ENCODE measurements at places on chromosomes 4 and X.

- DNase-seq = peak; percentile 53
Measured at GRCh38 chr4:102787096-102787881, 26.5 kb upstream of the MANBA start.

- no peak for DNase-seq
Measured at GRCh38 chr4:143417679-143418403, 81.2 kb downstream of the GAB1 start.

DNA sequence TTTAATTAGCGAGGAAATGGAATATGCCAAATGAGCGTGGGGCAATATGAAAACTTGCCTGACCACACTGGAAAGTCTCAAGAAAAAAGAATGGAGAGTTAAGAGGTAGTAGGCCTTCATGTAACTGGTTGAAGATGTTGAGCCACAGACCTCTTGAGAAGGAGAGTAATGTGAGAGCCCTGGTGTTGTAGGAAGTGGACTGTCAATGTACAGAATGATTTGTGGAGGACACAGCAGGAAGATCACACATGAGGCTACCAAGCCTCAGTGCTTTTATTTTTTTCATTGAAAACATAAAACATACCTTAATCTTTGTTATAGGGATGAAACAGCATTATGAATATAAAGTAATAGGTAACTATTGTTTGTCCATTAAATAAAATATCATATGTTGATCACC is 331.6 kb downstream of the UNC5C start:
- DNase-seq = no peak

DNA sequence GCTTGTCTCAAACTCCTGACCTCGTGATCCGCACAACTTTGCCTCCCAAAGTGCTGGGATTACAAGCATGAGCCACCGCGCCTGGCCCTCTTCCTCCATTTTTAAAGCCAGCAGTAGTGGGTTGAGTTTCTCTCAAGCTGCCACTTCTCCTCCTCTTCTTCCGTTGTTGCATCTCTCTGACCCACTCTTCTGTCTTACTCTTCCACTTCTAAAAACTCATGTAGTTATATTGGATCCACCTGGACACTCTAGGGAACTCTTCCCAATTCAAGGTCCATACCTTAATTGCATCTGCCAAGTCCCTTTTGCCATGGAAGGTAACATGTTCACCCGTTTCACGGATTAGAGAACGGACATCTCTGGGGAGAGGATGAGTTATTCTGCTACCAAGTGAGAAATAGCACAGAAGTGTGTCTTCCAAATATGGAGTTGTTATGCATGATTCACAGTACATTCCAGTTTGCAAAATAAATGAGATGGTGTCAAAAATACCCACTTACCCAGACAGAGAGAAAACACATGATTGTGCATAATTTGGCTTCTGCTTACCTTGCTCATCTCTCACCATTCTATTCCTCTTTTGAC is 51.8 kb downstream of the GBA3 start:
- DNase-seq = no peak

DNA sequence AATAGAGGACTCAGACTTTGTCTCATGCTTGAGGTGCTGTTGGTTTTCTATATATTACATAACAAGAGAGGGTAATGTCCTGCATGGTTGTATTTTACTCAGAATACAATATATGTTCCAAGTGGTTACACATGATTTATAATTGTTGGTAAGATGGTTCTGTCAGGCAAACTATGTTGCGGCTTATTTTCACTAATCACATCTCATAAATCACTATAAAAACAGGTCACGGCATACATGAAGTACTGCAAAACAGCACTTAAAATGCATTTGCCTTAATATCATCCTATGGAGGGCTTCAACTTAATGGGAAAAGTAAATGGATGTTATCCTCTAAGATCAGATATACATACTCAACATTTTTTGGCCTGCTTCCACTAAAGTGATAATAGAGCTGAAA is 246.0 kb upstream of the ARSJ start:
- DNase-seq = no peak

DNA sequence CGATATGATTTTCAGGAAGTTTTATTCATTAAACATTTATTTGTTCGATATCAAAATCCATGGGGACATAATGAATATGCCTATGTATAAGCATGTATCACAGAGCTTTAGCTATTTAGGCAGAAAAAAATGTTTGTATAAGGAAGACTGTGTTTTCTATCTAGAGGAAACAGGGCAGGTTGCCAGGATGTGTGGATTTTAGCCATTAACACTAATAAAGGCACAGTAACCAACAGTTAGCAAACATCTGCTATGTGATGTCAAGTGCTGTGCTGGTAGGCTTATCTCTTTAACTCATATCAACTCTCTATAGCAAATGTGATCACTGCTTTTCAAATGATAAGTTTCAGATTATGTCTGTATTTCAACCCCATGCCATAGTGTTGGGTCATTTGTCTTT is 708.9 kb upstream of the HS3ST1 start:
- DNase-seq = no peak

- DNase-seq = no peak
Measured at GRCh38 chrX:66020631-66021334, 19.1 kb downstream of the VSIG4 start.

GRCh38 chr4:91116861-91117260 is 989.7 kb downstream of the CCSER1 start:
- DNase-seq = peak; percentile 0

GRCh38 chr4:17718471-17718870 is 63.0 kb downstream of the FAM184B start:
- no peak for DNase-seq

DNA sequence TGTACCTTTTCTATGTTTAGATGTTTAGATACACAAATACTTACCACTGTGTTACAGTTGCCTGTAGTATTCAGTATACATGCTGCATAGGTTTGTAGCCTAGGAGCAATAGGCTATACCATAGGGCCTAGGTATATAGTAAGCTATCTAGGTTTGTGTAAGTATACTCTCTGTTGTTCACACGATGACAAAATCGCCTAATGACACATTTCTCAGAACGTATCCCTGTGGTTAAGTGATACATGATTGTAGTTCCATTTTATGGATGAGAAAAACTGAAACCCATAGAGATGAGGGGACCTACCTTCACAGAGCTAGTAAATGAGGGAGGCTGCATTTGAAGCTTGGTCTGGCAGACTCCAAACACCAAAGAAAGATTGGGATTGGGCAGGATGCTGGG is 79.4 kb upstream of the EFNB1 start:
- DNase-seq = no peak

DNA sequence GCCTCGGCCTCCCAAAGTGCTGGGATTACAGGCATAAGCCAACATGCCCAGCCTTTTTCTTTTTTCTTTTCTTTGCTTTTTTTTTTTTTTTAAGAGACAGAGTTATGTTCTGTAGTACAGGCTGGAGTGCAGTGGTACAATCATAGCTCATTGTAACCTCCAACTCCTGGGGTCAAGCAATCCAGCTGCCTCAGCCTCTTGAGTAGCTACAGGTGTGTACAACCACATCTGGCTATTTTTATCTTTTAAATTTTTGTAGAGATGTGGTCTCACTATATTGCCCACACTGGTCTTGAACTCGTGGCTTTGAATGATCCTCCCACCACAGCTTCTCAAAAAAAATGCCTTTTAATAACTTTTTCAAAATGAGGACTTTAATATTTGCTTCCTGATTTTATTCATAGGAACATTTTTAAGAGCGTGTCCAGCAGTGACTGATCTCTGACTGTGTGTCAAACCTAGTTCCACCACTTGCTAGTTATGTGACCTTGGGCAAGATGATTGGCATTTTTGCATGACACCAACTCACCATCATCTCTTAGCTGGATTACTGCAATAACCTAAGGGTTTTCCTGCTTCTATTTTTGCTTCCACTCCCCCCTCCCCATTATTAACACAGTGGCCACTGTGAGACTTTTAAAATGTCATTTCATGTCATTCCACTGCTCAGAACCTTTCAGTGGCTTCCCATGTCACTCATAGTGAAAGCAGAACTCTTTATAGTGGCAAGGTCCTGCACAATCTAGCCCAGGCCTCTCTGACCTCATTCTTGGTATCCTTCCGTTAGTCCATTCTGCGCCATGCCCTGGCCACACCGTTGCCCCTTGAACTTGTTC is 4.5 kb upstream of the TNIP3 start:
- DNase-seq = no peak

DNA sequence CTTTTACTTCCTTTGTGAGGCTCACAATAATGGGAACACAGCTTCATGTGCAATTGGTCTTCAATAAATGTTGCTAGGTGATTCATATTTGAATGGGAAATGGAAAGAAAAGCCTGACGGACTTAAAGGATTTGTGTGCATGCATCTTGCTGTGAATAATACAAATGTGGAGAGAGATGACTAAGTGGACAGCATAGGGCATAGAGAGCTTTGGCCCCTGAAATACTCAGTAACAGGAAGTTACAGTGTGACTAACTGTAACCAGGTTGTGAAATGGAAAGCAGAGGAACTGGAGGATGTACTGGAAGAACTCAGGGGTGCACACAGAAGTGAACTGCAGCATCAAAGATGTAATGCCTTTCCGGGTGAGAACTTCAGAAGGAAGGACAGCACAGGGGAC is 206.7 kb downstream of the MGST2 start:
- peak; percentile 95 for DNase-seq

DNA sequence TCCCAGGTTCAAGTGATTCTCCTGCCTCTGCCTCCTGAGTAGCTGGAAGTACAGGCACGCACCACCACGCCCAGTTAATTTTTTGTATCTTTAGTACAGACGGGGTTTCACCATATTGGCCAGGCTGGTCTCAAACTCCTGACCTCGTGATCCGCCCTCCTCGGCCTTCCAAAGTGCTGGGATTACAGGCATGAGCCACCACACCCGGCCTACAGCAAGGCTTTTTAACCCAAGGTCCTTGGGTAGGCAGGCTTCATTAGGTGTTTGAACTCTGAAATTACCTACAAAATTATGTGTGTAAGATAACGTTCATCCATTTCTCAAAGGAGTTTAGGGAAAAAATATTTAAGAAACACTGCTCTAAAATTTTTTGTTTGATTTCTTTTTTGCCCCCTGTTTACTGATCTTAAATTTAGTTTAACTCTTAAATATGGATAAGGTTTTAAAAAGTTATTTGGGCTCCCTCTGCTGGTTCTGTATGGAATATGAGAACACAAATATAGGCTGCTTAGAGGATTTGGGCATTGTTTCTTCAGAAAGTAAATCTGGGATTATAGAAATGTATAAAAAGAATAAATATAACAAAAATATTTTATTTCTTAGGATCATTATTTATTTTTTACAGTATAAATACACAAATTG is 92.8 kb downstream of the CBR4 start:
- DNase-seq = peak; percentile 23

DNA sequence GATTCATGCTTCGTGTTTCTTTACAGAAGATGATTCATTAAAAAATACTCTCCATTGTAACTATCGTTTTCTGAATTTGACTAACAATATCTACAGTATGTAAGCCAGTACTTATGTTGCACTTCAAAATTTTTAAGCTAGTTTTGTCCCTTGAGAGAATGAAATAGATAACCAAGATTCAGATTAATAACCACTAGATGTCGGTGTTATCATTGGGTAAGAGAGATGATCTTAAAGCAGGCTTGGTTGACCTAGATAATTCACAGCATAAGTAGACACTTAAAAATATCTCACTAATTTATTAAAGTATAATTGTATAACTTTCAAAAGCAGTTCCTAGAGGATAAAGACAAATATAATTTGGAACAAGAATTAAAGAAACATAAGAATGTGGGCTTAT is 430.9 kb downstream of the C4orf33 start:
- no peak for DNase-seq

DNA sequence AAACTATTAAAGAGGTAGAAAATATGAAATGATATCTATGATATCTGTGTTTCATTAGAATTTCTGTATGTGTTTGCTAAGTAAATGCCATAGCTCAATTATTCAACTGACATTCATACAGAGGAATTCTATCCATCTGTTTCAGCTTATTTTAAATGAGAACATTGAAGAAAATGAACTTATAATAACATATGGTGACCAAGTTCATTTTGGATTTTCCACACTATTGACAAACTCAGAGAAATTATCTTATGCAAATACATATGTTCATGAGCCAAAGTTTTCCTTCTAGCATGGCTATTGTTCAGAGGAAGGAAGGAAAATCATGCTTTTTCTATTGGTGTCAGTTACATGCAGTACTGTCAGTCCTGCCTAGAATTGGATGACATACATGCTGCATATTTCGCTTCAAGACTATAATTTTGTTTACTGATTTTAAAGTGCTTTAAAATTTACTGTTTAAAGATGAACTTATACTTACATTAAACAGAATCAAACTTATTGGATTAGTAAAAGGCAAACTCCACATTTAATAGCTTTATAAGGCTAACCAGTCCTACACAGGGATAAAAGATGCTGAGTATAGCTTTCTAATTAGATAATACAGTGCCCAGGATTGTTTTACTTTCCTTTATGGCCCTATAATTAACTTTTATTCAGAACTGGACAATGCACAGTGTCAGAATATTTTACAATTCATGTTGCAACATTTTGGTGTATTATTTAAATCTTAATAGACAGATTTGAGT is 646.2 kb downstream of the TRAM1L1 start:
- no peak for DNase-seq

- no peak for DNase-seq
Measured at GRCh38 chrX:134254511-134254910, 17.5 kb downstream of the CCDC160 start.

DNA sequence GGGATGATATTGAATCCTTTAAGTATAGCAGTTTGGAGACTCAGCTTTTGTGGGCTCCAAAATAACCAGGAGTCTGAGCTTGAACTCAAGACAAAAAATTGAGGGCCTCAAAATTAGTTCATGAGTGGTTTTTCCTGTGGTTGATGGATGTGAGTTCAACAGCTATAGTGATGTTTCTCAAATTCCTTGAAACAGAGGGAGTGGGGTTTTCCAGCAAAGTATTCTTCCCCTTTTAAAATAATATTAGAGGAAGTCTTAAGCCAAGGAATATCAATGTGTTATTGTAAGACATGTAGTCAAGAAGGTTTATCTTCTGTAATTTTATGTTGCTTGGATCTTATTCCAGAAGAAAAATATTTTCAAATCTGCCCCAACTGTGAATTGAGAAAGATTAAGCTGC is 10.6 kb downstream of the OTC start:
- no peak for DNase-seq

GRCh38 chr4:169675825-169676224 is 55.4 kb downstream of the CLCN3 start:
- DNase-seq = no peak

DNA sequence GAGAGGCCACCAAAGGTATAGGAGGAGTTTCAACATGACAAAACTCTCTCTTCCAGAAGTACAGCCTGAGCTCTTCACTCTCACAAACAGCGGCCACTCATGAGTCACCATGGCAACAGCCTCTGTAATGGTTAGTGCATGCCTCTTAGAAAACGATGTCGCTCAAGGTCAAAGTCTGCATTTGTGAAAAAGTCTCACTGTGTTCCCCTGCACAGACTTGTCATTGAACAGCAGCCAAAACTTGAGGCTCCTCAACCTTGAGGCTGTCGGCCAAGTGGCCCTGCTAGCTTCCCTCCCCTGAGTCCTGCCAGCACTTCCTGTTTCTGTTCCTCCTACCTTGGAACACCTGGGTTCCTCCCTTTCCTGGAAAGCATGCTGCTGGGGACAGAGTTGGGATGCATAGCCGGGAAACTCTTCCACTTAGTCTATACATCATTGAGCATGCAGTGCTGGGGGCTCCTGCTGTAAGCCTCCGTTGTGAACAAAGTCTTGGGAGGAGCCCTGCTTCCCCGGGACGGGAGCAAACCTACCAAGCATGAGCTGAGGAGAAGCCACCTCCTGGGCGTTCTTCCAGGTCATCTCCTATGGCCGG is 66.6 kb downstream of the ING2 start:
- DNase-seq = no peak
